ENCODE measurements at places on chromosomes 6 and 20.
A peak's percentile ranks its signal among the peaks of the same experiment; 100 is the strongest.

DNA sequence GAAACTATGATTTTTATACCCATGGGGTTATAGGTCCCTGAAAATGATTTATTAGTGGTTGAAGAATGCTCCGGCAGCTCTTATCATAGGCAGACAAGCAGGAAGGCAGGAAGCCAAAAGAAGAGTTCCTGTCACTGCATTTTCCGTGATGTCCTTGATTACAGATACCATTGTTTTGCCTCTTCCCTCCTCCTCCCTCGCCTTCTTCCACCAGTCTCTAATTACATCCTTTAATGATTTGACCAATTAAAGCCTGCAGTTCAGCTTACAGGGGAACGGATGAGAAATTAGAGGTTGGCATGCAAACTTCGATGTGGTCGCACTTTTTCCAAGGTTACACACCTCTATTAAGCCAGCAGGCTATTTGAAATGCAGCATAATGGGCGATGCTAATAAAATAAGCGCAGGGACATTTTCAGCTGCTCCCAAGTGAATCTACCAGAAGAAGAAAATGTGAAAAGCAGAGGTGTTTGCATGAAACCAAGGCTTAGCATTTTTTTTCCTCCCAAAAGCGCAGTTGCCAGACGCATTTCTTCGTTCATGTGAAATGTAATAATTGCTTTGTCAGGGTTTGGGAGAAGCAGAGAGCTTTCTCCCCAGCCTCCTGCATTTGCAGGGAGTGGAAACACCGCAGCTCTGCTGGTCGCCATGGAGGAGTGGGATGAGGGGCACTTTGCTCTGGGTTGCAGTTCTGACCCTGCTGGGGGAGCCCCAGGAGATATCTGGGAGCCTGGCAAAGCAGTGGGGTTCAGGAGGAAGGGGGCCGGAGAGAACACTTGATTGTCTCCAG lies 6.0 kb downstream of the NOX3 start:
- DNase-seq: no peak

DNA sequence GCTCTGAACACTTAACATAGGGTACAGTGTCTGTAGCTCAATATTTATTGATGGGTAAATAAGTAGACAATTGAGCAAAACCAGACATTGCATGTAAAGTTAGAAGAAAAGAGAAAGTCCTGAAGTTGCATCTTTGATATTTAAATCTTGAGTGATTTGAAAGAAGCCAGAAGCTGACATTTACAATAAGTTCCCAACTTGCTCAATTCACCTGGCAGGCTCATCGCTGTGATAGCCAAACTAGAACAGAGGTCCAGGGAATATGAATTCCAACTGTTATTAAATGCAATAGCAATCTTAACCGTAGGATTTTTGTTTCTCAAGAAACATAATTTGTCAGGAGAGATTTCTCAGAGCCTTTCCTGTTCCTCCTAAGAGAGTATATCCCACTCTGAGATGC lies 65.9 kb upstream of the EDN1 start:
- no peak for DNase-seq

DNA sequence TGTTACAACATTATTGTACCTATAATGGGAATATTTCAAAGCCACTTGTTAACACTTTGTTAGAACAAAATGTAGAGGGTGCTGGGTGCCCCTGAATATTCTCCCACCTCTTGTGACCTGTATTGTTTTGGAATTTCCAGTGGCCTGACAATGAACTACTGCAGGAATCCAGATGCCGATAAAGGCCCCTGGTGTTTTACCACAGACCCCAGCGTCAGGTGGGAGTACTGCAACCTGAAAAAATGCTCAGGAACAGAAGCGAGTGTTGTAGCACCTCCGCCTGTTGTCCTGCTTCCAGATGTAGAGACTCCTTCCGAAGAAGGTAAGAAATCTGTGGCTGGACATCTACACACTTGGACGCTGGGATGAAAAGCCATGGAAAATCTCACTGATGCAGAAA lies 28.9 kb downstream of the PLG start:
- DNase-seq: no peak

DNA sequence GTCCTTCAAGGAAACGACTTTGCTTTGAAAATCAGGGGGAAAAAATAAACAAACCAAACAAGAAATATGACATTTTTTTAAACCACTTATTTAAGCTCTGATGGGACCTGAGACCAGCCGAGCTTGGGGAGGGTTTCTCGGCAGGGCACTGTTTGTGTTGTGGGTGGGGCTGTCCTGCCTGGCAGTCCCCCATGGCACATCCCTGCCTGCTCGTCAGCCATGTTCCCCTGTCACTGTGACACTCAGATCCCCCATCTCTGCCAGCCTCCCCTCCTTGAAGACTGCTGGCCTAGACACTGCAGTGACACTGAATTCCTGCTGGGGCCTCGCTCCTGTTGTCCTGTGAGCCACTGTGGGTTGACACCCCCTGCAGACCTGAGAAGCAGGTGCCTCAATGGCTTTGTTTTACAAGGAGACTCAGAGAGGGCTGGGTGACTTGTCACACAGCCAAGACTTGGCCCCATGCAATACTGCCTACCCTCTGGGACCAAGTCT lies 95.1 kb upstream of the PTPN1 start:
- no peak for DNase-seq

GRCh38 chr6:25942561-25943147 lies 12.2 kb upstream of the SLC17A2 start:
- no peak for DNase-seq

GRCh38 chr6:168706471-168707177 lies 265.6 kb downstream of the SMOC2 start:
- DNase-seq: no peak

DNA sequence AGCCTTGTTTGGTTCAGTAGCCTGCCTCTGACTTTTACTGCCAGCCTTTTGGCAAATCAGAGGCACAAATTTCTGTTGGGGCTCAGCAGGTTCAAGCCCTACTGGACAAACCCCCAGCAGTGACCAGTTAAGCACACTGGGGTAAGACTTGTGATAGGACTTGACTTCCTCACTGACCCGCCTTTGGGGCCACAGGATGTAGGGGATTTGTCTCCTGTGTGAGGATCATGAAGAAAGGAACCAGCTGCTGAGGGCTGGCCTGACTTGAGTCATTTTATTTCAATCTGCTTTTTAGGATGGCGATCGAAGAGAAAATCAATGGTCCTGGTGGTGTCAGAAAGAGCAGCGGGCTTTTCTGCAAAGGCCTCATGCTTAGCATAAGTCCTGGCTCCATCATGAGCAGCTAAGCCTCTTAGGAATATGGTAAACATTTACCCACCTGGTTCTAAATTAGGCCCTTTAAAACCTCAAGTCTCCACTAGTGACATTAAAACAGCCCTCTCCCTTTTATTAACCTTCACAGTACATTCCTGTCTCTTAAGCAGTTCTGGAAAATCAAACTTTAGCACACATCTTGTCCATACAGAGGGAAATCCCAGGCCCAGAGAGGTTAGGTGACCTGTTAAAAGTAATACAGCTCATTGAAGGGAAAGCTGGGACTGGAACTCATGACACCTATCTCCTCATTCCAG lies 16.6 kb downstream of the CHMP4B start:
- no peak for DNase-seq

- DNase-seq: no peak
These were observed 59.0 kb downstream of the QRSL1 start for GRCh38 chr6:106688177-106688951.

DNA sequence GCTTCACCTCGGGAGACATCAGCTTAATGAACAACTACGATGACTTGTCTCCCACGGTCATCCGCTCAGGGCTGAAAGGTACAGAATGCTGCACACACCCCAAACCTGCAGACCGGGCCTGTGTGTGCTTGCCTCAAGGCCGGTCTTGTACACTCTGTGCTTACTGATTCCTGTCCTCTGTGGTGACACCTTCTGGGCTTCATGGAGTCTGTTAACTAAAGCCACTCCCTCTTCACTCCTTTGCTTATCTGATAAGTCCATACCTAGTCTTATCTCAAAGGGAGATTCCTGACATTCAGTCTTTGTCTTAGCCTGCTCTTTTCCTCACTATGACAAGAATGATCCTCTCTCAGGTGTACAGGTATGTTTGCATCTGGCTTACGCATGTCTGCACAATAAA lies 107.7 kb upstream of the TMEM181 start:
- DNase-seq: no peak

GRCh38 chr6:10542213-10542612 lies 21.1 kb downstream of the GCNT2 start:
- no peak for DNase-seq

DNA sequence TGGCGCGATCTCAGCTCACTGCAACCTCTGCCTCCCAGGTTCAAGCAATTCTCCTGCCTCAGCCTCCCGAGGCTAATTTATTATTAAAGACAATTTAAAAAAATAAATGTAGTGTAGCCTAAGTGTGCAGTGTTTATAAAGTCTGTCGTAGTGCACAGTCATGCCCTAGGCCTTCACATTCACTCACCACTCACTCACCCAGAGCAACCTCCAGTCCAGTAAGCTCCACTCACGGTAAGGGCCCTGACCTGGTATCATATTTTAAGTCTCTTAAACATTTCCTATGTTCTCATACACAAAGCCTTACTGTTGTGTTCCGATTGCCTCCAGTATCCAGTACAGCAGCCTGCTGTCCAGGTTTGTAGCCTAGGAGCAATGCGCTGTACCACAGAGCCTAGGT lies 168.2 kb upstream of the FOXQ1 start:
- no peak for DNase-seq

GRCh38 chr6:87932361-87932760 lies 115.3 kb upstream of the SPACA1 start:
- no peak for DNase-seq

DNA sequence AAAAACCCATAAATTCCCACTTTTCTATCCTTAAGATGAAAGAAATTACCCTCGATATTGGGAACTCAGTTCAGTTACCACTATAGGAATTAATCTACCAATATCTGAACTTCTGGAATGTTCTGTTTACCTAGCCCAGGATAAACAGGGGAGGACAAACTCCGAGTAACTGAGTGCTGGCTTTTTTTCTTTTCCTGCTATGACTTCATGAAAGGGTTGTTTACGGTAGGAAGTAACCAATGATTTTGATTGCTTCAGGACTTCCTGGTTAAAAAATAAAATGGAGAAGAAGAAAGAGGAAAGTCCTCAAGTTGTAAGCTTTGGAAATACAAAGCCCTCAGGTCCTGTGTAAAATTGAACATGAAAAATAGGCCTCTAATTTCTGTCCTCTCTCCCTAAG lies 167.7 kb downstream of the ZNF217 start:
- no peak for DNase-seq

GRCh38 chr6:37566111-37566949 lies 66.6 kb upstream of the CCDC167 start:
- no peak for DNase-seq

- no peak for DNase-seq
These were observed 73.8 kb downstream of the TOX2 start for GRCh38 chr20:43988451-43988850.

DNA sequence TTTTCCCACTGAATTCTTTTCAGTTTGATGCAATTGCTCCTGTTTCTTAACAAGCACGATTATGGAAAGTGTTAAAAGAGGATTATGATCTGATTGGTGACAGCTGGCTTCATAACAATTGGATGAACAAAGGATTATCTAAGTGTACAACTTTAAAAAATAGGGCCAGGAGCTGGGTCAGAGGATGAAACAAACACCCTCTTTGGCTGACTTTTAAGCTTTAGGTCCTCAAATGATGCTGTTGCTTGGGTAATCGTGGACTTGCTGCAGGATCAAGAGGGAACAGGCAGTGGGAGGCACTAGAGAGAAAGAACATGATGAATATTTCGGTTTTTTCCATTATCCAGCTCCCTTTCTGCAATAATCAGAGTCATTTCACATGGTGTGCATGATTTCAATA lies 35.5 kb upstream of the TMX4 start:
- DNase-seq: no peak

- peak; percentile 34 for DNase-seq
These were observed 297.8 kb downstream of the TAF4 start for GRCh38 chr20:61767761-61768494.

GRCh38 chr20:62219992-62220665 lies at the start of gene HRH3:
Gene HRH3, minus strand, starts transcription at chr20:62220278. Its CDS starts 308 bp downstream, at chr20:62219970.
- peak; percentile 77 for DNase-seq

DNA sequence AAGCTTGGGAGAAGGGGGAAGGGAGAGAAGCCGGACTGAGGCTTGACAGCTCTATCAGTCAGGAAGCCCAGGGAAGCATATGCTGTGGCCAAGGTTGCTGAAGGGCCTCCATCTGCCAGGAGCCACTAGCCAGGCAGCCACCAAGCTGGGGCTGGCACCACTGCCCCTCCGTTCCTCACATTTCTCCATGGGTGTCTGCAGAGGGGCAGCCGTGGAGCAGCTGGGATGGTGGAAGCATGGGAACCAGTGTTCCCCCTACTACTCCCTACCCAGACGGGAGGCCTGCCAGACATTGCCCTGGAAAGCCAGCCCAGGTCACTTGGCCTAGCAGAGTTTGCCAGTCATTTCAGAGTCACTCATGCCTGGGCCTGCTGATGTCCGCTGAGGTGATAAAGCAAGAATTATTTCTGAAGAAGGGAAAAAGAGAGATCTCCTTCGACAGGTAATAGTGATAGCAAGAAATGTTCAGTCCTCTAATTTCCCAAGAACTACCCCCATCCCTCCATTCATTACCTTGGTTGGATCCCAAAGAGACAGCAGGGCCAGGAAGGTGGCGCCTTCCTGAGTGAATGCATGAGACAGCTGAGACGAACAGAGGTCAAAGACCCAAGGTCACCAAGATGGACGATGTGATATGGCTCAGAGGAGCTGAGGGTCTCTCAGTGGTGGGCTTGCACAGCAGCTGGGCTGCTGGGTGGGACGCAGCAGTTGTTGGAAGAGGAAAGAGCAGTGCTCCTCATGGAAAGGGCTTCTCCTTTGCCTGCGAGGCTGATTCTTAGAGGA lies 21.9 kb downstream of the SNPH start:
- DNase-seq: no peak

DNA sequence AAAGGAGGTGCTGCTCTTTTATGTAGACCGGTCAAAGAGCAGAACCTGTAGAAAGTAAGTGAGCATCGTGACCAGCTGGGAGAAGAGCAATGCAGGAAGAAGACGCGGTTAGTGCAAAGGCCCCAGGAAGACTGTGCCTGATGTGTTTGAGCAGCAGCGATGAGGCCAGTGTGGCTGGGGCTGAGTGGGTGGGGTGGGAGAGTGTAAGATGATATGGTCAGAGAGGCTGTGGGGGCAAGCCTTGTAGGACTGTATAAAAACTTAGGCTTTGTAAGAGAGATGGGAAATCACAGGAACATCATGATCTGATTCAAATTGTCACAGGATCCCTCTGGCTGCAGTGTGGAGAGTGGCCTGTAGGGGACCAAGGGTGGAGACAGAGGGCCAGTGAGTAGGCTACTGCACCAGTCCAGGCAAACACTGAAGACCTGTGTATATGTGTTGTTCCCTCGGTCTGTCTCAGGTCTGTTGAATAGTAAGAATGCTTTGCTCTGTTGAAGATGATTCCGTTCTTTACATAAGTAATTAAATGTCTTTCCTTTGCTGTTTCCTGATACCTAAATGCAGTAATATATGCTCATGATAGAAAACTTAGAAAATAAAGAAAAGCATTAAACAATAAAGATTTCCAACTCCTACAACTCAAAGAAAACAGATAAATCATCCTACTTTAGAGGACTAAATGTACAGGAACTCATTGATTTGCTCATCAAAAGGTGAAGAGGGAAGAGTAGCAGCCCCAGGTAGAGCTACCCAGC lies 23.6 kb upstream of the WFDC2 start:
- DNase-seq: no peak

- no peak for DNase-seq
These were observed 293.5 kb downstream of the LRFN2 start for GRCh38 chr6:40293460-40294185.

Measured in left forelimb (tissue), 1 donor.